Activated T-helper 1 cell treated with anti-CD3 and anti-CD28 coated beads, Interleukin-2, amount 50 U/mL, for 16 hours (primary cell): ENCODE measurements at places on chromosomes 12 and 14.

DNA sequence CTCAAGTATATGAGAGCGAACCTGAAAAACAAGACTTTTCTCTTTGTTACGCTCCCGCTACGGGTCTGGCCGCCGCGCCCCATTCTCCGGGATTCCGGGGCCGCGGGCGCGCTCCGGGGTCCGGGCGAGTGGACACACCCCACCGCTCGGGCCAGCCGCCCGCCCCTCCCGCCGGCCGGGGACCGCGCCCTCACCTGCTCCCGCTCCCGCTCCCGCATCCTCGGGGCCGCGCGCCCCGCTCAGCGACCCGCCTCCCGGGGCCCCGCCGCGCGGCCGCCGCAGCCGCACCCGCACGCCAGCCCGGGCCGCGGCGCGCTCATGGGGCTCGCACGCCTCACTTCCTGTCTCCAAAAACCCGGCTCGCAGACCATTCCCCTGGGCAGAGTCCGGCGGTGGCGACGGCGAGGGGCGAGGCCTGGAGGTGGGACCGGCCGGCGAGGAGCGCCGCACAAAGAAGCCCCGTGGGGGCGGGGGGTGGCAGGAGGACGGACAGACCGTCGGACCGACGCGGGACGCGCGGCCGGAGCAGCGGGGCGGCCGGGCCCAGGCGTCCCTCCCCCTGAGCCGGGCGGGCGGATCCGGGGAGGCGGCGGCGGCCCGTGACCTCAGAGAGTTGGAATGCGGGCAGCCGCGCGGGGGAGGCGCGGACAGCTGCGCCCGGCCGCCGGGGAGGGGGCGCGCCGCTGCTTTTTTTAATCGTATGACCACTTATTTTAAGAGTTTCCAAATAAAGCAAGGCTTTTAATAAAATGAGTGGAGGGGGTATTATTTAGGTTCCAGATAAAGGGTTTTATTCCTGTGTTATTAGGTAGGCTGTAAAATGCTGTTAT, at the start of gene PTPN21:
PTPN21 (minus strand) TSS at position 551 of the 830 bp plus-strand sequence. CDS start 4,590 bp downstream, outside the sequence.
- DNase-seq, result no peak

DNA sequence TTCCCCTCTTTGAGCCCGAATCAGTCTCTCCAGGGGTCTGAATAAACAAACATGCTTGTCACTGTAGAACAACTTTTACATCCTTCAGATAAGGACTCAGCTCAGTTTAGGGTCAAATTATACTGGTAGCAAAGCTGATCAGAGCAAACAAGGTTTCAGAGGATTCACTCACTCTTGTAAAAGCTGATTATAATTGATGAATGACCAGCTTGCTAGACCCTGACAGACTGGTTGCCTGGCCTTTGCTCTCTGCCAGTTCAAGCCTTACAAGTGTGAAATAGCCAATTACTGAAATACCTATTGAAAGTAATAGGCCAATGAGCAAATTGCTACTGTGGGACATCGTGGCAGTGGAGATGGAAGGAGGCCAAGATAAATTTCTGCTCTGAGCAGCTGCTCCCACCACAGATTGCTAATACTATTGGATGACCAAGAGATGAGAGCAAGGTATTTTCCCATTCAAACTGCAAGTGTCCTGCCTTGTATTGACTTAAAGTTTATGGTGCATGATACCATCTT, 177.6 kb downstream of the PDZRN4 start:
- DNase-seq, result no peak

- DNase-seq, result no peak
These were observed 9.7 kb upstream of the ERC1 start for GRCh38 chr12:981176-981828.

- no peak for DNase-seq
These were observed 91.2 kb downstream of the WNK1 start for GRCh38 chr12:843609-844008.

- DNase-seq, result no peak
These were observed 52.0 kb downstream of the LIMA1 start for GRCh38 chr12:50231346-50231745.

- no peak for DNase-seq
These were observed 132.6 kb upstream of the GARIN2 start for GRCh38 chr14:67056684-67057083.

DNA sequence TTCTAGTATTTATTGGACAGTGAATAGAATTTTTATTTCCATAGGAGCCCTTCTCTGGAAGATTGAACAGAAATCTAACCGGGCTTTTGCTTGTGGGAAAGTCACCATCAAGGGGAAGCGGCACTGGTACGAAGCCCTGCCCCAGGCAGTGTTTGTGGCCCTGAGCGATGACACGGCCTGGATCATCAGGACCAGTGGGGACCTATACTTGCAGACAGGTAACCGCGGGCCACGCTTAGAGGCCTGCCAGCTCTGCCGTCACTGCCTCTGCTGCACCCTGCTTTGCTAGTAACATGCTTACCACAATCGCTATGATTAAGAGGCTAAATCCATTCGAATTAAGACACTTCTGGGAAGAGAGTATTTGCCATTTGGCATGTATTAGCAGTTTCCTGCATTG, 69.2 kb downstream of the ANKRD9 start:
- DNase-seq, result no peak

- no peak for DNase-seq
These were observed 4.8 kb downstream of the YBX3 start for GRCh38 chr12:10718279-10718821.

DNA sequence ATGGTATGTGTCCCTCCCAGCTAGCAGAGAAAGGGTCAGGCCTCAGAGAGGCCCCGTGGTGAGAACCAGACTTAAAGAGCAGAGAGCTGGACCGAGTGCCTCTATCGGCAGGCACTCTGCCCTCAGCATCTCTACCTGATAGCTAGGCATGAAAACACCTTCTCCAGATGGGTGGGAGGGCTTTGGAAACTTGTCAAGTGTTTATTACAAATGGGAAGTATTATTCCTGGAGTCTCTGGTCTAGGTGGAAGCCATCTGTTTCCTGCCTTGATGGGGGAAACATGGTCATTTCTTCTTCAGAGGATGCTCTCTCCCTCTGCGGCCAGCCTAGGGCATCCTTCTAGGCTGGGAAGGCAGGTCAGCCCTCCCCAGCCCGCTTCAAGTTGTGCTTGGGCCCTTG, 2.3 kb downstream of the TMEM63C start:
- DNase-seq, result no peak

DNA sequence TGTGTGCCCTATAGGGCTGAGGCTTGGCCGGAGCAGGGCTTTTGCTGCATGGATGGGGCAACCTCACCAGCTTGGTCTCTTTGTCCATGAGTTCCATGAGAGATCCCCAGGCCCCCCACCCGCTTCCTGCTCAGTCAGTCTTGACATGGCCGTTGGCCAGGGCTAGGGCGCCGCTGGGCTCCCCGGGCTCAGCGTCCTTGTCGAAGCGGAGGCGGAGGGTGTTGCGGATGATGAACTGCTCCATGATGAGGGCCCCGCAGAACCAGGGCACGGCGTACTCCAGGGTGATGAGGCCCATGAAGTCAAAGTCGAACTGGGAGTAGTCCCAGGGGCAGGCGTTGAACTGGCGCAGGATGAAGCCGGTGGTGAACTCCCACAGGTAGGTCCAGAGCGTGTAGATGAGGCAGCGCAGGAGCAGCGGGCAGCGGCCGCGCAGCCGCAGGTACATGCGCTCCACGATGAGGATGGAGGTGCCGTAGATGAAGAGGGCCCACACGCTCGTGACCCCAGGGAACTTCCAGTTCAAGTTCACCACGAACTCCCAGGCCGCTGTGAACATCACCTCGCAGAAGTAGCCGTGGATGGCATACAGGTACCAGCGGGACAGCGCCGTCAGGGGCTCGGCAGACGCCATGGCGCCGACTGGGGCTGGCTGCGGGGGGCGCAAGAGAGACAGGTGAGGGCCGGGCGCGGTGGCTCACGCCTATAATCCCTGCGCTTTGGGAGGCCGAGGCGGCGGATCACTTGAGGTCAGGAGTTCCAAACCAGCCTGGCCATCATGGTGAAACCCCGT, 15.0 kb downstream of the TMEM229B start:
- no peak for DNase-seq
